Endothelial cell of umbilical vein (primary cell): ENCODE measurements at places on chromosomes 5 and 9. TPM values are rescaled to one million over a fixed set of nuclear protein-coding genes. Genes with fewer than 3 reads are reported as not detected.

Gene ANKRD34B
- not detected in 2 replicates for total RNA-seq

Gene NRARP
- total RNA-seq = 50.0 and 61.0 TPM in 2 replicates

Gene EPB41L4A
- total RNA-seq = 17.9 and 18.0 TPM in 2 replicates

Gene PCDHGA6
- 2.7 and 2.9 TPM in 2 replicates for total RNA-seq

Gene SPINK6
- total RNA-seq = not detected in 2 replicates

Gene PCDH12
- total RNA-seq = 18.5 and 20.4 TPM in 2 replicates

Gene UAP1L1
- total RNA-seq = 38.1 and 41.7 TPM in 2 replicates

Gene LCN10
- not detected in 2 replicates for total RNA-seq

Gene SLC4A9
- total RNA-seq = not detected in 2 replicates

Gene NR5A1
- not detected in 2 replicates for total RNA-seq

Gene ADAMTS13
- 1.4 and 2.5 TPM in 2 replicates for total RNA-seq

Gene GIN1
- 4.4 and 6.7 TPM in 2 replicates for total RNA-seq

Gene HTR4
- total RNA-seq = not detected in 2 replicates

Gene TMEFF1
- 9.8 and 14.6 TPM in 2 replicates for total RNA-seq

Gene GALNT12
- 0.42 and 0.44 TPM in 2 replicates for total RNA-seq
